ENCODE measurements at places on chromosomes 16 and 17. TPM values are rescaled to one million over a fixed set of nuclear protein-coding genes. Genes with fewer than 3 reads are reported as not detected.

The MEOX1 gene
- not detected for total RNA-seq

The LITAFD gene
- not detected for total RNA-seq

The FZD2 gene
- total RNA-seq = 41.2 TPM

The SLC2A4 gene
- total RNA-seq = 0.13 TPM

The STARD3 gene
- 60.3 TPM for total RNA-seq

The FAM117A gene
- total RNA-seq = 1.0 TPM

The PRAC1 gene
- not detected for total RNA-seq

The PARN gene
- total RNA-seq = 37.3 TPM

The FBXW10 gene
- total RNA-seq = 0.96 TPM

The ZP2 gene
- total RNA-seq = not detected

The IL34 gene
- 0.44 TPM for total RNA-seq

The KRT32 gene
- total RNA-seq = 0.06 TPM

The CORO6 gene
- total RNA-seq = 6.8 TPM

The SMIM5 gene
- total RNA-seq = 0.52 TPM

The CD300E gene
- total RNA-seq = not detected

The ATAD5 gene
- total RNA-seq = 4.3 TPM

The CUEDC1 gene
- 49.2 TPM for total RNA-seq

The BRICD5 gene
- total RNA-seq = 4.4 TPM

The KCNAB3 gene
- total RNA-seq = 3.0 TPM

The KRT26 gene
- total RNA-seq = not detected
